Transverse colon (tissue), 4 donors: ENCODE measurements at places on chromosomes 4 and X. TPM values are rescaled to one million over a fixed set of nuclear protein-coding genes. Genes with fewer than 3 reads are reported as not detected.

Gene FAM156B
- 63.6 TPM for total RNA-seq

Gene SMR3B
- not detected for total RNA-seq

DNA sequence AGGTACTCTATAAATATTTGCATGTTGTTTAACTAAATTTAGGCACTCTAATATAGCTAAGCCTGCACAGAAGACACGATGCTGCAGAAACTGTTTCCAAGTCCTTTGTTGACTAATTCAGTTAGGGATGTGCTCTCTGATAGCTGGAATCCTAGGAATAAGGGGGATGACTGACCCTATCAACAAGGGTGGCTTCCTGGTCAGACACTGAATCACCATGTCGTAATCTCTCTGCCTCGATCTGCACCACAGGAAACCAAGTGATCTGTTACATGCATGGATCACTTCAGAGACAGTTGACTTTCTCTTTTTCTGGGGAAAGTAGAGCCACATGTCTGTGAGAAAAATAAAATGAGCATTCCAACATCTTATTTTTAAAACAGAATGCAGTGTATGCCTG, 169.1 kb downstream of the GUCY2F start:
- DNase-seq: no peak

- peak; percentile 8 for DNase-seq
These were observed 36.1 kb downstream of the NBDY start for GRCh38 chrX:56764975-56765791.

- DNase-seq: no peak
These were observed 75.1 kb downstream of the ADGRL3 start for GRCh38 chr4:61275241-61275640.
